ENCODE measurements at places on chromosomes 3 and 15.

DNA sequence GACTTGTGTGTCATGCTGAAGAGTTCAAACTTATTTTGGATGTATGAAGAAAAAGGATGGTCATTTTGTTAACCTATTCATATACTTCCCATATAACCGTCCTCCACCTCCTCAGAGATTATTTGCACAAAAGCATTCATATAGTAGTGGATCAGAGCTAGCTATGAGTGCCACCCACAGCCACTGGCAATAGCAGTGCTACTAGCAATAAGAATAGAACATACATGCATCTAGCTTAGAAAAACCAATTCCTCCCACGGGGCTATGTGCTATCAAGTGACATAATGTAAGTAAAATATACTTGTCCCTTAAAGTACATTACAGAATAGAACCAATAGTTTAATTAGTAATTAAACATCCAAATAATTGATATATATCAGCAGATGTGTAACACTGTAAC is 10.3 kb upstream of the ZBED2 start:
- DNase-seq = no peak

GRCh38 chr3:168289471-168290008 is 193.8 kb upstream of the GOLIM4 start:
- no peak for DNase-seq

DNA sequence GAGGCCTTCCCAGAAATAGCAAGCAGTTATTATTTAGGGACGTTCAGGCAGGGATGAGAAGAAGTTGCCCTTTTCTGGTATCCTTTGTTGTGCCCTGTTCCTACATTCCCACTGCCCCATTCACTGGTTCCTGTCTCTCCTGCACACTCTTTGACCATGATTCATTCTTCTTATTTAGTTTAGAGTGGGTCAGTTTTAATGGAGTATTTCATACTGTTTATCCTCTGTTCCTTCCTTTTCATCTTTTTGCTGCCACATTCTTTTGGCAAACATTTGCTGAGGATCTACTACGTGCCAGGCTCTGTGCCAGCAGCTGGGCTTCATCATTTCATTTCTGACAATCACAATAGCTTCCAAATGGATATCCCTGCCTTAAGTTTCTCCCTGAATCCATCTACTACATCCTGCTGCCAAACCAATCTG is 11.8 kb upstream of the EID1 start:
- DNase-seq = no peak

DNA sequence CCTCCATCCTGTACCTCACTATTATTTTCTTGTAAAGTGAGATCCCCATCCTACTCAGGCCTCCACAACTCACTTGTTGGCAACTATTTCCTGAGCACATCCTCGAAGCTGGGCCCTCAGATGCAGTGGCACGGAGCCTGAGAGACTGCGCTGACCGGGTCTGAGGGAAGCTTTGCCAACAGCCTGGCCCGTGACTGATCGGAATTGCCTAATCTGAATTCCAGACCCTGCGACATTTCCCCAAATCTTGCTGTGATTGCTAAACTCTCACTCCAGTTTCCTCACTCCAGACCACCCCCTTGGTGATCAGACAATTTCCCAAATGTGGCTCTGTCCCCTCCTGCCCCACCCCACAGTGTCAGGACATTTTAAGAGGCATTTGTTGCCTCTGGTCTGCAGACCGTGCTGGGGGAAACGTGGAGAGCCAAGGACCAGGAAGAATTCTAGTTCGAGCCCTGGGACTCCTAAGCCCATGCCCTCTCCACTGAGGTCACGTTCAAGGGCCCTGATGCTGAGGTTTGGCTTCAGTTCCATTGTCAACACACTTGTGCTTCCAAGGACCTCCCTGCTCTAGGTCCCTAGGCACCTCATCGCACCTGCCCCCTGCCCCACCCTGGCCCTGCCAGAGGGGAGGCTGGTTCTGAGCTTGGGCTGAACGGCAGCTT is 22.8 kb downstream of the KLHL25 start:
- no peak for DNase-seq

All from activated naive CD8-positive, alpha-beta T cell treated with anti-CD3 and anti-CD28 coated beads, Interleukin-2, amount 50 U/mL, for 24 hours (primary cell).